Epithelial cell of alveolus of lung (primary cell): ENCODE measurements at places on chromosomes 5 and 9. TPM values are rescaled to one million over a fixed set of nuclear protein-coding genes. Genes with fewer than 3 reads are reported as not detected.

Gene NXNL2
- 0.52 TPM in 1 of 2 replicates, not detected in the other for total RNA-seq

Gene CD74
- 1.7 and 5.4 TPM in 2 replicates for total RNA-seq

Gene SPATA31C1
- total RNA-seq, result not detected in 2 replicates

Gene ENHO
- total RNA-seq, result not detected in 2 replicates

Gene ZNF658
- total RNA-seq, result 2.6 and 4.8 TPM in 2 replicates

Gene WNT8A
- not detected in 2 replicates for total RNA-seq

Gene SNCB
- not detected in 2 replicates for total RNA-seq

Gene PCDHB6
- total RNA-seq, result 0.64 TPM in 1 of 2 replicates, not detected in the other

Gene ELOVL7
- total RNA-seq, result 0.39 TPM in 1 of 2 replicates, not detected in the other

Gene DDX4
- not detected in 2 replicates for total RNA-seq

Gene CTXN3
- not detected in 2 replicates for total RNA-seq

Gene STKLD1
- 0.13 and 1.4 TPM in 2 replicates for total RNA-seq

Gene C5
- 0.80 and 1.3 TPM in 2 replicates for total RNA-seq

Gene PLPP7
- 4.5 and 5.1 TPM in 2 replicates for total RNA-seq

Gene CCIN
- total RNA-seq, result 0.78 TPM in 1 of 2 replicates, not detected in the other

Gene IL9
- not detected in 2 replicates for total RNA-seq

Gene FYB1
- total RNA-seq, result under 0.01 TPM in 1 of 2 replicates, not detected in the other

Gene BTNL3
- total RNA-seq, result not detected in 2 replicates

Gene ANKRD34B
- total RNA-seq, result 0.13 TPM in 1 of 2 replicates, not detected in the other

Gene FGD3
- total RNA-seq, result 0.26 TPM in 1 of 2 replicates, not detected in the other

Gene PIP5KL1
- 1.9 and 3.7 TPM in 2 replicates for total RNA-seq

Gene EPB41L4A
- 0.32 and 1.6 TPM in 2 replicates for total RNA-seq

Gene SGCD
- total RNA-seq, result 3.8 and 7.0 TPM in 2 replicates

Gene PCDHA12
- under 0.01 TPM in 1 of 2 replicates, not detected in the other for total RNA-seq

Gene CMBL
- total RNA-seq, result 6.9 and 19.3 TPM in 2 replicates

Gene HTR4
- not detected in 2 replicates for total RNA-seq

Gene MYORG
- total RNA-seq, result 1.3 and 2.1 TPM in 2 replicates

Gene FCN2
- total RNA-seq, result not detected in 2 replicates

Gene IFNA2
- total RNA-seq, result not detected in 2 replicates
